Activated CD8-positive, alpha-beta T cell treated with anti-CD3 and anti-CD28 coated beads, Interleukin-2, amount 10 ng/mL, durations not matched to agents 7 days and 5 days (primary cell): ENCODE measurements at places on chromosomes 12 and 14. TPM values are rescaled to one million over a fixed set of nuclear protein-coding genes. Genes with fewer than 3 reads are reported as not detected.
A peak's percentile ranks its signal among the peaks of the same experiment; 100 is the strongest.

Gene TRIP11
- 43.6 TPM for total RNA-seq

DNA sequence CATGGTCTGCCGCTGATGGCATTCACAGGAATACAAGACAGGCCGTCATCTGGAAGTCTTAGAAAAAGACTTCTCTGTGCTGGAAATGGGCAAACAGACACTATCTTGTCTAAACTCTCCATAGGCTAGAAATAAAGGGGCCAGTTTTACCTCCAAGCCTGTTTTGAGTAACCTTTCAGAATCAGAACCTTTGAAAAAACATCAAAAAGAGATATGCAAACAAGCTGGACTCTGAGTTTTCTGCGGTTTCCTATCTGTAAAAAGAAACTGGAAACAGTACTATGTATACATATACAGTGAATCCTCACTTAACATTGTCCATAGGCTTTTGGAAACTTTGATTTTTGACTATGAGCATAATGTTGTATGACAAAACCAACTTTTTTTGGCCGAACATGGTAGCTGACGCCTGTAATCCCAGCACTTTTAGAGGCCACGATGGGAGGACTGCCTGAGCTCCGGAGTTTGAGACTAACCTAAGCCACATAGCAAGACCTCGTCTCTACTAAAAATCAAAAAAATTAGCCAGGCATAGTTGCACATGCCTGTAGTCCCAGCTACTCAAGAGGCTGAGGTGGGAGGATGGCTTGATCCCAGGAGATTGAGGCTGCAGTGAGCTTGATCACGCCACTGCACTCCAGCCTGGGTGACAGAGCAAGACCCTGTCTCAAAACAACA, 92.9 kb upstream of the MAX start:
- peaks cover 2% of the 10 kb centered on the region for H3K27me3 ChIP-seq
- no peak overlapping the region for H3K4me3 ChIP-seq
- no peak for DNase-seq
- H3K36me3 ChIP-seq = no peaks in the 10 kb centered on the region

DNA sequence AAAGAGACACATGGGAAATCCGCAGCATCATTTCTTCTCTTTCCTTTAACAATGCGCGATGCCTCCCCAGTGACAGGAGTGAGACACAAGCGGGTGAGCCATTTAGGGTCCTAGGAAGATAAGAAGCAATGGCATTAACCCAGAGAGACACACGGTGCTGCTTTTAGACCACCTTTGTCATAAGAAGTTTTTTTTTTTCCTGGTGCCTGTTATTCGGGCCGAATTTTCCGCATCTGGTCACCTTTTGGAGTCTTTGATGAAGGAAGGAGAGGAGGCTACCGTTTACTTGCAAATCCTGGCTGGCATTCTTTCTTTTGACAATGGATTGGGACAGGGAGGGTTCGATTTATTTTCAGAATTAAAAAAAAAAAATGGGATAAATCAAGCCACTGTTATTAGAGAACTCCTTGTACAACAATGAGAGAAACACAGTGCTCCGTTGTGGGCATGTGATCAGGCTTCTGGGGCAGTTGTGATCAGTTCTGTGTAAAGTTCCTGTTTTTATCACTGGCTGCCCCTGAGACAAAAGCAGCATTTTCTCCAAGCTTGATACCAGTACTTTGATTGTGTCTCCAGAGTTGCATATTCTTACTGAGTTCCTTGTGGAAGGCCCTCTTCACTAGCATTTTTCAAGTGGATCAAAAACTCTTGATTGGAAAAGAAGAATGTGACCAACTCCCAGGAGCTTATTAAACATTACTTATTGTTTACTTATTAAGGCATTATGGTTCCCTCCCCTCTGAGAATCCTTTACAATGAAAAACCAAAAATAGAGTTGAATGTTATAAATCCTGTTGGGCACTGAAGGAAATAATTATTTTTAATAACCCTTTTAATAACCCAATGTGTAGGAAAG, 1.1 kb downstream of the DIP2B start:
- no peaks in the 10 kb centered on the region for H3K27me3 ChIP-seq
- peak overlapping the region; percentile 90 for H3K4me3 ChIP-seq
- H3K4me1 ChIP-seq = peaks cover 47% of the 10 kb centered on the region
- no peak for DNase-seq
- peaks cover 7% of the 10 kb centered on the region for H3K36me3 ChIP-seq

DNA sequence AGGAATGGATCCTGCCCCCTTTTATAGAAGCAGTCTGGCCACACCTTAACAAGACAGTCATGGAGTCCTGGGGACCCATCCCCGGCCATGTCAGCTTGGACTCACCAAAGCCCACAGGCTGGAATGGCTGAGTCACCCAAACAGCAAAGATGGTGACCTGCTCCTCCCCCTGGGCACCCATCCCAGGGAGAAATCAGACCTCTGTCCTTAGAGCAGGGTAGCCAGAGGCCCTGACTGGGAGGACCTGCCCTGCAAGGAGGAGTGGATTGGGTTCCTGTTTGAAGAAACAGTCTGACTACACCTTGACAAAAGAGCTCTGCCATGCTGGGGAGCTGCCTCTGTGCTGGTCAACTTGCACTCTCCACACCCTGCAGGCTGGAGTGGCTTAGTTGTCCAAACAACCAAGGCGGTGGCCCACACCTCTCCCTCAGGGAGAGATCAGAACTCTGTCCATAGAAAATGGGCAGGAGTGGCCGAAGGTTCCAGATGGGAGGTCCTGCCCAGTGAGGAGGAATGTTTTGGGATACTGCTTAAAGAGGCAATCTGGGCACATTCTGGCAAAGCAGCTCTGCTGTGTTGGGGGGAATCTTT, 16.6 kb downstream of the MGP start:
- H3K27me3 ChIP-seq = peaks cover 2% of the 10 kb centered on the region
- H3K27ac ChIP-seq = no peak overlapping the region
- no peaks in the 10 kb centered on the region for H3K4me1 ChIP-seq
- no peak overlapping the region for H3K4me3 ChIP-seq
- H3K36me3 ChIP-seq = no peaks in the 10 kb centered on the region
- no peak for DNase-seq

GRCh38 chr14:36834293-36834692, 172.6 kb downstream of the PAX9 start:
- no peaks in the 10 kb centered on the region for H3K36me3 ChIP-seq
- H3K4me3 ChIP-seq = no peak overlapping the region
- no peaks in the 10 kb centered on the region for H3K4me1 ChIP-seq
- no peaks in the 10 kb centered on the region for H3K27me3 ChIP-seq
- no peak for DNase-seq
- H3K27ac ChIP-seq = no peak overlapping the region

- no peaks in the 10 kb centered on the region for H3K27me3 ChIP-seq
- peak overlapping the region; percentile 23 for H3K27ac ChIP-seq
- no peak for DNase-seq
- no peak overlapping the region for H3K4me3 ChIP-seq
- H3K4me1 ChIP-seq = peaks cover 33% of the 10 kb centered on the region
Observed at GRCh38 chr14:95480109-95480886, 36.2 kb downstream of the SYNE3 start.

Gene ERP29
- total RNA-seq = 134 TPM

- peak overlapping the region; percentile 54 for H3K27ac ChIP-seq
- H3K27me3 ChIP-seq = no peaks in the 10 kb centered on the region
- peaks cover 7% of the 10 kb centered on the region for H3K36me3 ChIP-seq
Observed at GRCh38 chr12:21301-22189, 45.0 kb upstream of the IQSEC3 start.

DNA sequence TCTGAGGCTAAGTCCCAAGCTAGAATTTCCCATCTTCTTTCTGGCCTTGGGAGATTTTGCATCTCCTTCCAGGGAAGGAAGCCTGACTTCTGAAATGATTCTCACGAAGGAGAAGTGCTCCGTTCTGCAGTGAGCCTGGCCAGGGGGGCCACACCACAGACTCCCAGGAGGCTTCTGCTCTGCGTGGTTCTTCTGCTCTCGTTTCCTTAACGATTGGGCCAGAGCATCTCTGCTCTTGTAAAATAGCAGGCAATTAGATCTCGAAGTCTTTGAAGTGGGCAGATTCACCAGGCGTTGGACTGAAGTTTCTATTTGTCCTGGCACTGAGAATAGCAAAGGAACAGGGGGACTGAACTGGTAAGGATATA, 6.7 kb upstream of the BATF start:
- no peaks in the 10 kb centered on the region for H3K27me3 ChIP-seq
- no peak for DNase-seq
- H3K36me3 ChIP-seq = peaks cover 8% of the 10 kb centered on the region
- peak overlapping the region; percentile 79 for H3K4me3 ChIP-seq
- peaks cover 40% of the 10 kb centered on the region for H3K4me1 ChIP-seq
- peak overlapping the region; percentile 95 for H3K27ac ChIP-seq
